ENCODE measurements at places on chromosomes 11 and 22. TPM values are rescaled to one million over a fixed set of nuclear protein-coding genes. Genes with fewer than 3 reads are reported as not detected.

The KDM4E gene
- total RNA-seq, result not detected

The MICAL2 gene
- total RNA-seq, result 31.9 TPM

The ART5 gene
- total RNA-seq, result 3.4 TPM

DNA sequence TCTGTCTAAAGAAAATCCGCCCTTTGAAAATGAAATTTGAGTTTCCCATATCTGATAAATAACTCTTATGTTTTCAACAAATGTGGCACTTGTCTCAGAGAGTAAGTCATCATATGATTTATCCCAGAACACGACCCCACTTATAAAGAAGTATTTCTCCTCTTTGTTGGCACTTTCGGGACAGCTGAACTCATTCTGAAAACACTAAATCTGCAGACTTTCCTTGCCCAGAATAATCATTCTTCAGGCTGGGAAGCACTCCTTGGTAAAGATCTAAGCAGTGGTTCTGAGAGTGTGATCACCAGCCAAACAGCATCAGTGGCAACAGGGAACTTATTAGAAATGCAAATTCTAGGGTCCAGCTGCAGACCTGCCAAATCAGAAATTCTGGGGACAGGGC lies 532.2 kb upstream of the API5 start:
- no peak for DNase-seq

DNA sequence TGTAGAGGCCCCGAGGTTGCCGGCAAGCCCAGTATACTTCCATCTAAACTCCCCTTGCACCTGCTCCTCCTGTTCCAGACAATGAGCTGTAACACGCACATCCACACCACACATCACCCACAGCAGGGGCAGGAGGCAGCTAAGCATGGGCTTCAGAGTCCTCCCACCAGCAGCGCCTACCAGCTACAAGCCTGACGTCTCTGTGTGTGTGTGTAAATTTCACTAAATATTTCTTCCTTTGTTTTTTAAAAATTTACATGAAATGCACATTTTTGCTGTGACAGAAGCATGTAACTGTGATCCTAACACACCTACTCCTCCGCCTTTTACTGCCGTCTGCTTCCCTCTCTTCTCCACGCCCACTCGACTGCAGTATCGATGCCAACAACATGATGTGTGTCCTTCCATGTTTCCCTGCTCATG lies 29.4 kb upstream of the PACSIN2 start:
- no peak for DNase-seq

- DNase-seq, result peak; percentile 36
These were observed 1862.9 kb upstream of the RAG2 start for GRCh38 chr11:38460896-38461295.

- peak; percentile 27 for DNase-seq
These were observed 213.1 kb downstream of the INSC start for GRCh38 chr11:15327786-15328231.

DNA sequence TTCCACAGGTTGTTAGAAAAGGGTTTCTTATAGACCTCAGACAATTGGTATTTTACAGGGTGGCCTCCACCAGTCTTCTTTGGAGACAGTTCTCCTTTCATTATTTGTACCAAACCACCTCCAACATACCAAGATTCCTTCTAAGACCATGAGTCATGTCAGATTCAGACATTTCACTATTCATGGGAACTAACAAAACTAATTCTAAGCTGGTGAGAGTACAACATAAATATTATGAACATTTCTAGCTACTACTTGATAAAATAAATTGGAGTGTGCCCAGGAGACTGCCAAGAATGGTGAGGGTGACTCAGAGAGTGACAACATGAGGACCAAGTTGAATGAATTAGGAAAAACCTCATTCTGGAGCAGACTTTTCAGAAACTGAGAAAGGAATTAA lies 494.6 kb upstream of the LRRC4C start:
- DNase-seq, result peak; percentile 32

- no peak for DNase-seq
These were observed 3.8 kb downstream of the PIM3 start for GRCh38 chr22:49964136-49965090.

DNA sequence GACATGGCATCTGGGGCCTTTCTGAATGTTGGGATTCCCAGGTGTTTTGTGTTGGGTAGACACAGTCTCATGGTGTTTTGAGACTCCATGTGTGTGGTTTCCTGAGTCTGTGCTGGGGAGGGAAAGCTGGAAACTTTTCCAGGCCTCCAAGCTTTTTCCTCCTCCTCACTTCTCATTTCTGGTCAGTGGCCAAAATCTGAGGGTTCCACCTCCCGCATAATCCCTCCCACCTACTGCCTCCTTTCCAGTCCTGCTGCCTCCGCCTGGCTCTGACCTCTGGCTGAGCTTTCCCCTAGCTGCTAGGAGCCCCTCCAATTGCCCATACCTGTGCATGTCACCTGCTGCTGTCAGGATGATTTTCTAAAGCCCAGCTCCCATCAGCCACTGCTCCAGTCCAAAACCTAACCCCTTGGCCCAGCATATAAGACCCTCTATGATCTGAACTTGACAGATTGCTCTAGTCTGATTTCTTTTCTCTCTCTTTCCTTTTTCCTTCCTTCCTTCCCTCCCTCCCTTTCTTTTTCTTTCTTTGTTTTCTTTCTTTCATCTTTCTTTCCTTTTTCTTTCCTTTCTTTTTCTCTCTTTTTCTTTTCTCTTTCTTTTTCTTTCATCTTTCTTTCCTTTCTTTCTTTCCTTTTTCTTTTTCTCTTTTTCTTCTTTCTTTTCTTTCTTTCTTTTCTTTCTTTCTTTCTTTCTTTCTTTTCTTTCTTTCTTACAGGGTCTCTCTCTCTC lies 51.4 kb upstream of the NECTIN1 start:
- no peak for DNase-seq

DNA sequence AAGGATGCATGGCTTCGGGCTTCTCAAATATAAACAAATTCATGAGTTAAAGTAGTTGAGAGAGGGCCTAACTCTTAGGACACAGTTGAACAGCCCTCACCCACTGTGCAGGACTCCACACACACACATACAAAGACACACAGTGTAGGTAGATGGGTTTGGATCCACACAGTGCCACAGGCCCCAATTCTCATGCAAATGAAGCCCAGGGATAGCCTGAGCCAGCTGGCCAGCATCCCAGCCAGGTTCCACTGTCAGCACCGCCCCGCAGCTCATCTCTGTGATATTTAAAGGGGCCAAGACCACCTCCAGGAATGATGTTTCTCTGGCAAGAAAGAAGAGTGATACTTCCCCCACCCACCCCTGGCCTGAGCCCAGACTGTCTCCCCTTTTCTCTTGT lies 11.7 kb downstream of the SLC35C1 start:
- no peak for DNase-seq

All from fibroblast of the aortic adventitia (primary cell).